ENCODE measurements at places on chromosomes 6 and 20.

DNA sequence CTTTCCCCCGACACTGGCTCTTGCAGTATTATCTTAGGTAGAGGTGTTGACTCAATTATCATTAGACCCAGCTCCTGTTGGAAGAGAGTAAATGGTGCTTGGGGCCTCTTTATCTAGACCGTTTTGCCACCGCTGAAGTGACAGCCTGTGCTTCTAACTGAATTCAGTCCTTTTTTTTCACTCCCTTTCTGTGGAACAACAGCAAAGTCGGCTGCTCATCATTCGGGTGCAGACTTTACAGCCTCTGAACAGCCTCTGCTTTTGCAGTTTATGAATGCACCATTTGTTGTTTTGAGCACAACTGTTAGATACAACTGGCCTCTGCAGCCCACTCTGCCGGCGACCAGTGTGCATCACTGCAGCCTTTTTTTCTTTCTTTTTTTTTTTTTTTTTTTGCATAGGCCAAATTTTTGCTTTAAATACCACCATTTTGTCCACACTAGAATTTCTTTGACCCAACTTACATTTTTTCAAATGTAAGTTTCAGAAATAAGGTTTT, 35.8 kb downstream of the RREB1 start:
- no peak for DNase-seq

DNA sequence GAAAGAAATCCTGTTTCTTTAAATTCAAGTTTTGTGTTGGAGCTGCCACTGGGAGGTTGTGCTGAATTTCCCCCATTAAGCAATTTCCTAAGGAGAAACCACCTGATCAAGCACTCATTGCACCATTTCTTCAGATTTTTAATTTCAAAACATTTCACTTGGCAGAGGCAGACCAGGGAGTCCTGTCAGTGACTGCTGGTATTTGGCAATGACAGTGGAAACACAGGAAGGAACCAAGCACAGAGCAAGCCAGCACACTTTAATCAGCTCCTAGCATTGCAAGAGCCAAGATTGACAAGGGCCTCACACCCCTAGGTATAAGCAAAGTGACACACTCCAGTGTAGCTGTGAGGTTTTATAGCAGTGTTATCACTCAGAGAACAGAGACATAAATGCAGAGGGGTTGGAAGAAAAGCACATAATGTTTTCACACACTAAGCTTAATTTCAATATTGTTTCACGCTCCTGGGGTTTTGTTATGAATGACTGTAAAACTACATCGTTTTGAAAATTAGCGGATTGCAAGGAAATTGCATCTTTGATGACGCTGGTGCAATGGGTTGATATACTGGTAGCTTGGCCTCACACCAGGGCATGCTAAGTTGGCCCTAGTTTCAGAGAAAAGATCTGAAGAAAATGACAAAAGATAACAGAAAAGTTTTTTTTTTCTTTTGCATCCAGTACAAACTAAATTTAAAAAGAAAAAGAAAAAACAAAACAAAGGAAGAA, 768.4 kb downstream of the TFAP2A start:
- no peak for DNase-seq

GRCh38 chr6:170177772-170178560, 112.9 kb downstream of the DLL1 start:
- peak; percentile 43 for DNase-seq

DNA sequence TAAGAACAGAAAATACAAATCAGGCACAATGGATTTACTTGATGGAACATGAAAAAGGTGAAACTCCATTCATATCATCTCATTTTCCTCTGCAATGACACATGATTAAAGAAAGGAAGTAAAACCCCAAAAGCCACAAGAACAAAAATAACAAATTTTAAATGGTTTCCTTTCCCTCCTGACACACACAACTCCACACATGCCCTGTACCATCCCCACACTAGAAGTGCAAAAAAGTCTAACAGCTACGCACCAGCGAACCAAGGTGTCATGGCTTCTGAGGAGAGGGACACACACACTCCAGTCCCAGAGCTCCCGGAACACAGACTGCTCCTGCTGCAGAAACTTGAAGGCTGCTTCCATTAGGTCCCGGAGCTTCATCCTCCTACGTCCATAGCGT, 25.3 kb downstream of the MDN1 start:
- no peak for DNase-seq

DNA sequence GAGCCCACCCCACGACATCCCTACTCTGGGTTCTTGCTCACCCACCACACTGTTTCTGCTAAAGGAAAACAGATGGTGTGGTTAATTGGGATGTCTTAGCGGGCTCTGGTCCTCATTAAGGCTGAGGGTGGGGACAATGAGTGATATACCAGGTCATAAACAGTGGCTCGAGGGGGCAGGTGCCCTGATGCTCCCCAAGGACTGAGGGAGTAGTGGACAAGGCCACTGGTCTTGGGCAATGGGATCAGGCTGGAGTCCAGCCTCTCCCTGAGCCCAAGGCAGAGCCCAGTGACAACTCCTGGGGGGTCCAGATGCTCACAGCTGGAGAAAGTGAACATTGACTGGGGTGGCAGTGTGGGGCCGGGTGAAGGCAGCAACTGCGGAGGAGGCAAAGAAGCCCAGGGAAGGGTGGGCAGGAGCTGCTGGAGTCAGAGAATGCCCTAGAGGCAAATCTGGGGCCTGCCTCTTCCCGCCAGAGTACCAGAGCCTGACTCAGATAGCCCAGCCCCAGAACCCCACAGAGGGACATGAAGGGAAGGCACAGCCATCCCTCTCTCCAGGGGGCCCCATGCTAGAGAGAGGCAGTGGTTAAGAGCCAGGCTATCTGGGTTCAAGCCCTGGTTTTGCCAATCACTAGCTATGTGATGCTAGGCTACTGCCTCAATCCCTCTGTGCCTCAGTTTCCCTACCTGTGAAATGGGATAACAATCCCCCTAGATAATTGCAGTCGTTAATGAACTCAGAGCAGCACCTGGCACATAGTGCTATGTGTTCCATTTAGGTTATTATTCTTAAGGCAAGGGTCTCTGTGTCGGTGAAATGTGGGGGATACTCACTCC, 72.3 kb downstream of the MRPL14 start:
- DNase-seq, result no peak

GRCh38 chr20:10671221-10671918, 2.4 kb downstream of the JAG1 start:
- no peak for DNase-seq

DNA sequence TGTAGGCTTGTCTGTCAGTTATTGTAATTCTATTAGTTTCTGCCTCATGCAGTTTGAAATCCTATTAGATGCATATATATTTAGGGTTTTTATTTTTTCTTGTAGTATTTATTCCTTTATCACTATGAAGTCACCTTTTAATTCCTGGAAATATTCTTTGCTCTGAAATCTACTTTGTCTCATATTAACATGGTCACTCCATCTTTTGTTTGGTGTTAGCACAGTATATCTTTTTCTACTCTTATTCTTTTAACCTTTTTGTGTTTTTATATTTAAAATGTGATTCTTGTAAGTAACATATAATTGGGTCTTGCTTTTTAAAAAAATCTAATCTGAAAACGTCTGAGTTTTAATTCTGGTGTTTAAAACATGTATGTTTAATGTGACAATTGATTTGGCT, 121.6 kb downstream of the GJA10 start:
- DNase-seq, result no peak

DNA sequence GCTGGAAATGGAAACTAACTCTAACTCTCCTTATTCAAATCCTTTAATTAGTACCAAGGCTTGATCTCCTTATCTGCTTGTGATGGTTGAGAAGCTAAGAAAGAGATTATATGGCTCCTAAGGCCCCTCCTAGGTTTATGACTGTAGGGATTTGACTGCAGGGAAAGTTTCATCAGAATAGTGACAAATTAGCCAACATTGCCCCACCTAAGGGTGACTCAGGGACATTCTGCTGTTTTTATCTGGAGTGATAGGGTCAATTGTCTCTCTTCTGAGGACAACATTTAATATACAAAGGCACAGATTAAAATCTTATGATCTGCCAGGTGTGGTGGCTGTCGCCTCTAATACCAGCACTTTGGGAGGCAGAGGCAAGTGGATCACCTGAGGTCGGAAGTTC, 138.1 kb upstream of the MARCKS start:
- no peak for DNase-seq

GRCh38 chr6:49906526-49906925, 40.2 kb upstream of the CRISP1 start:
- no peak for DNase-seq

GRCh38 chr20:35866418-35867202, 87.7 kb downstream of the SCAND1 start:
- DNase-seq, result no peak

DNA sequence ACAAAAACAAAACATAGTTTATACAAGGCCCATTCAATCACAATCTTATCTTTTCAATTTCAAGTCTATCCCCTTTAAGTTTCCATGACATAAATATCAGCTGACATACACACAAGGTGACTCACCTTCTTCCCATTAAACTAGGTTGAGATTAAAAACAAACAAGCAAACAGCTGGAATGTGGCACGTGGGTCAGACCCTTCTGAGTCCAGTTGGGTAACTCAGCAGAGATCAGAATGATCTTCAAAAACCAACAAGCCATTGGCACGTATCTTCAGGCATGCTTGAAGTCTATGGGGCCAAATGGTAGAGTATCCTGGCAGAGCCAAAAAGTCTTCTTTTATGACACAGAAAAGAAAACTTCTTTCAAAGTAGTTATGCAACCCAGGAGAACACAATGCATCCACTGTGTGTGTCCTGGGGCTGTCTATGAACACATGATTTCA, 603.5 kb upstream of the CITED2 start:
- DNase-seq, result no peak

DNA sequence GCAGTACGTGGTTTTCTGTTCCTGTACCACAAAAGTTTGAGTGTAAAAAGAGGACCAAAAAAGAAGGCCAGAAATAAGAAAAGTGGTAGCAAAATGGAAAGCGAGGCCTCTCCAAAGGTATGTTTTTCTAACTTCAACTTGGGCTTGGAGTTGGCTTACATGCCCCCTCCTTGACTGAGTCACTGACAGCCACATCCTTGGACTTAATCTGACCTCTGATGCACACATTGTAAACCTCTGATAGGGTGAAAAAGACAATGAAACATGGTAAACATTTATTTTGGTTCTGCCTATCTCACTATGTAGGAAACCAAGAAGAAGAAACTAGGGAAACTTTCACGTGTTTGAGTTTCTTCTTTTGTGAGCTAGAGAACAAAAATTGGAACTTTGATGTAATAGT, 503.2 kb upstream of the ID4 start:
- DNase-seq, result no peak

- DNase-seq, result no peak
These were observed 9.8 kb upstream of the TXNDC5 start for GRCh38 chr6:7920425-7920824.

DNA sequence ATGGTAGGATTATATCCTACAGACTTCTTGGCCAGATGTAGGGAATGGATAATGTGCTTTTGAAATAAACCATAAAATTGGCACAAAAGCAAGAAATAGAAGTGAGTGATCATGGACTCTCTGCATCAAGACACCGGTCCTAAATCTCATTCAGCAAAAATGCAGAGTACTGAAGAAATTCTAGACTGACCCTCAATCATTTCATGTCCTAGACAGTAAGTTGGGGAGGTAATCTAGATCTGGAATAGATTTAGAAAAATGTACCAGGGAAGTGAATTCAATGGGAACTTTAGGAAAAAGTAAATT, 69.7 kb upstream of the ADTRP start:
- DNase-seq, result no peak

- no peak for DNase-seq
These were observed 8.9 kb downstream of the VSTM2L start for GRCh38 chr20:37911838-37912281.

- DNase-seq, result no peak
These were observed 144.1 kb upstream of the AKAP12 start for GRCh38 chr6:151095538-151096254.

DNA sequence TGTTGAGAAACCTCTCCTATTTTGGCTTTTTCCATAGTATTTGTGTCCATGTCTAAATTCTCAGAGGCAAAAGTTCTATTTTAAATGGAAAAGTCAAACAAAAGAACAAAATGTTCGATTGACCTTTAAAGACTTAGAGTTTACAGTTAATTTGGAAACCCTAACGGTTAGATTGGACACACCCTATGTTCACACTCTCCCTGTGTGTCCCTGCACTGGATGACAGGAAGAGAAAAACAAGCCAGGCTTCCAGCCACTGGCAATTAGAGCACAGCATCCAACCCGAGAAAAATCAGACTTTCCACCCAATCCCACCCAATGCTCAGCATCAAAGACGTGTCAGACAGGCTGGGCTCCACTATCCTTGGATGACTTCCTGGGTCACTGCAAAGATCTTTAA, 241.3 kb downstream of the TBXT start:
- DNase-seq, result no peak

DNA sequence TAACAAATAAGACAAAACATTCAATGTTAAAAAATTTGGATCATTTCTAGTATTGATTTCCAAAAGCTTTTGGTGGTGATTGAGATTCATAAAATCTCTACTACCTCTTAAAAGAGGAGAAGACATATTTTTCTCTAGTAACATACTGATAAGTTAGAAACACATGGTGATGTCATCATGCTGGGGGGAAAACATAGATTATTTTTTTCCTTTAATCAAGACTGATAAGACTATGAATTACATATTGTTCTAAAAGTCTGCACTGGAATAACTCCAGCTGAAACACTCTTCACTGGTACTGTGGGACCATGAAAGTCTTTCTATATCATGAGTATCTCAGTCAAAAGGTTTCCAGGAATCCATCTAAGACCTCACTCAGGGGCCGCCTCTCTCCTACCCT, 515.8 kb downstream of the PRKN start:
- DNase-seq, result no peak

DNA sequence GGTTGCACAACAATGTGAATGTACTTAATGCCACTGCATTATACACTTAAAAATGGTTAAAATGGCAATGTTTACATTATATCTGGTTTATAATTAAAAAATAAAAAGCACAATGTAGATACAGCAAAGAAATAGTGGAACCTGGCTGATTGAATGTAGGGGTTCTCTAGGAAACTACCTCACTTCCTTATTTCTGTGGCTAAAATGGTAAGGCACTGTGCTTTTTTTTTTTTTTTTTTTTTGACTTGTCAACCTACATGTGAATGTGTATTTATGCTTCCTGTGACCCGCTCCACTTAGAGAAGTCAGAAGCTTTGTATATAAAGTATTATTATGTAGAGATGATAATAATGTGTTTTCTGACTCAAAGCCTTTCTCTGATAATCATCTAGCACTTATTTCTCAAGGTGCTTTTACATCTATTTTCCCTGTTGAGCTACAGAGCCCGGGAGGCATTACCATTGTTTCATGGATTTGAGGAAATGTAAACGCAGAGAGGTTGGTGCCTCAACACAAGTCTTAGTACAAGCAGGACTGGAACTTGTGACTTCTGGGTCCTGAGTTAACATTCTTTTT, 55.0 kb downstream of the SOX4 start:
- no peak for DNase-seq

- DNase-seq, result no peak
These were observed 15.2 kb downstream of the TMEM200A start for GRCh38 chr6:130381012-130381411.

- DNase-seq, result no peak
These were observed 68.3 kb downstream of the ANKS1A start for GRCh38 chr6:34957231-34957783.

- peak; percentile 81 for DNase-seq
These were observed 53.4 kb downstream of the SLC24A3 start for GRCh38 chr20:19265646-19266374.

Data from H1 (cell line).